ENCODE measurements at places on chromosomes 7 and 10.

DNA sequence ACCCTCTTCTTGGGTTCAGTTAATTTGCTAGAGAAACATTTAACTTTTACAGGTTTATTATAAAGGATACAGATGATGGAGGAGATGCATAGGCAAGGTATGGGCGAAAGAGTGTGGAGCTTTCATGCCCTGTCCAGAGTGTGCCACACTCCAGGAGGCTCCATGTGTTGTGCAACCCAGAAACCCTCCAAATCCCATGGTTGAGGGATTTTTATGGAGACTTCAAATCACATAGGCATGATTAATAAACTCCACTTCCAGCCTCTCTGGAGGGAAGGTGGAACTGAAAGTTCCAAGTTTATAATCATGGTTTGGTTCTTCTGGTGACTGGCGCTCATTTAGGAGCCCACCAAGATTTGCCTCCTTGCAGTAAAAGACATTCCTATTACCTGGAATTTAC, 159.9 kb downstream of the PHTF2 start:
- no peak for DNase-seq

- DNase-seq = no peak
Measured at GRCh38 chr7:120941064-120941463, 9.5 kb upstream of the ING3 start.

GRCh38 chr10:70343712-70344111, 38.7 kb downstream of the LRRC20 start:
- DNase-seq = no peak

DNA sequence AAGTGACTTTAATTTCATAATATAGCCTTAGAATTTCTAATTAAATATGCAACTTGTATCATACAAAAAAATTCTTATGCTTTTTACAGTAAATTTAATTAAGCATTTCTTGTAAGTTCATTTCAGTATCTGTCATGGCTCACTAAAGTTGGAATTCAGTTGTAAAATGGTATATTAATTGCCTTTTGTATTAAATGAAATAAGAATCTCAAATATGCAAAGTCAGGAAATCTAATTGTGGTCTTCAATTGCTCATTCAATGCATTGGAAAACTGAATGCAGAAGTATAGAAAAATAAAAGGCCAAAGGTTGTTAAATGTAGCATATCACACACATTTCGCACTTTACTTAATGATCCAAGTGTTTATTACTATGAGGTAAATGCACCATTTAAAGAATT, 189.5 kb downstream of the PHF14 start:
- no peak for DNase-seq

DNA sequence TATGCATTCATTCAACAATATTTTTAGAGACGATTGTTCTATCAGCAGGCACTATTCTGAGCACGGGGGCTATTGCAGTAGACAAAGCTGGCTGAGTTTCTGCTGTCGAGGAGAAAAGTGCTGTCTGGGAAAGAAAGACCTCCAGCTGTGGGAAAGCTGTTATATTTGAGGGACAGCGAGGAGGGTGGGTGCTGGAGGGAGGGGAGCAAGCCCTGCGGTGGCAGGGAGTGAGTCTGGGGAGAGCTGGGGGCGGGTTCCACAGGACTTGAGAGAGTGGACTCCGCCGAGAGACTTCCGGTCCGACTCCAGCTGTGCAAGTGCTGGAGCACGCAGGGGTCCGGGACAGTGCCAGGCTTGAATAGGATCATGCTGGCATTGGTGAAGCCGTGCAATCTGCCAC, 602.1 kb upstream of the FOXK1 start:
- no peak for DNase-seq

GRCh38 chr10:7243873-7244272, 167.0 kb downstream of the SFMBT2 start:
- DNase-seq = no peak

DNA sequence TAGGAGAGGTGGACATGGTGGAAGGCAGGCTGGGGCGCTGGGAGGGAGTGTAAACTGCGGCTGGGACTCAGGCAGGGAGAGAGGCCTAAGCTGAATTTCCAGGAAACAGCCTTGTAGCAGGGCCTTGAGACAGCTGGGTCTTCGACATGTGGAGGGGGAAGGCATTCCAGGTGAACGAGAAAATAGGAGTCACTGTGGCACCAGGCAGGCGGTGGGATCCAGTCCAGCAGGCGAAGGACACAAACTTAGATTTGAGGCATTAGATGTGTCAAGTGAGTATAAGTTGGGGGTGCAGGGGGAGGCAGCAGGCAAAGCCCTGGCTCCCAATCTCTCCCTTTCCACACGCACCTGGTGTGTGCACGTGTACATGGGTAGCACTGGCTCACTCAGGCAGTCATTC, 105.3 kb downstream of the PTPN20 start:
- DNase-seq = no peak

DNA sequence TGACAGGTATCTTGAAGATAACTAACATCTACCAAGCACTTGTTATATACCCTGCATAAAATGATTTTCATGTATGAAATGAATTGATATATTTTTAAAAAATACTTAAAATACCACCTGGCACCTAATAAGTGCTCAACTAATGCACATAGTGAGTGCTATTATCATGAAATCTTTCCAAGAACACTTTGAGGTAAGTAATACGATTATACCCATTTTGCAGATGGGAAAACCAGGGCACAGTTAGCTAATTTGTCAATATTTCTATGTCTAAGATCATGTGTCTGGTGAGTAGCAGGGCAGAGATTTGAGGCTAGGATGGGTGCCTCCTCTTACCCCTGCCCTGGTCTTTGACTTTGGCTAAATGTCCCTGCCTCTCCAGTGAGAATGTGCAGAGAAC, 6.1 kb downstream of the DMBT1 start:
- no peak for DNase-seq

- no peak for DNase-seq
Measured at GRCh38 chr7:27840313-27840712, 100.4 kb downstream of the TAX1BP1 start.

GRCh38 chr7:28570970-28571288, 158.6 kb downstream of the CREB5 start:
- no peak for DNase-seq

DNA sequence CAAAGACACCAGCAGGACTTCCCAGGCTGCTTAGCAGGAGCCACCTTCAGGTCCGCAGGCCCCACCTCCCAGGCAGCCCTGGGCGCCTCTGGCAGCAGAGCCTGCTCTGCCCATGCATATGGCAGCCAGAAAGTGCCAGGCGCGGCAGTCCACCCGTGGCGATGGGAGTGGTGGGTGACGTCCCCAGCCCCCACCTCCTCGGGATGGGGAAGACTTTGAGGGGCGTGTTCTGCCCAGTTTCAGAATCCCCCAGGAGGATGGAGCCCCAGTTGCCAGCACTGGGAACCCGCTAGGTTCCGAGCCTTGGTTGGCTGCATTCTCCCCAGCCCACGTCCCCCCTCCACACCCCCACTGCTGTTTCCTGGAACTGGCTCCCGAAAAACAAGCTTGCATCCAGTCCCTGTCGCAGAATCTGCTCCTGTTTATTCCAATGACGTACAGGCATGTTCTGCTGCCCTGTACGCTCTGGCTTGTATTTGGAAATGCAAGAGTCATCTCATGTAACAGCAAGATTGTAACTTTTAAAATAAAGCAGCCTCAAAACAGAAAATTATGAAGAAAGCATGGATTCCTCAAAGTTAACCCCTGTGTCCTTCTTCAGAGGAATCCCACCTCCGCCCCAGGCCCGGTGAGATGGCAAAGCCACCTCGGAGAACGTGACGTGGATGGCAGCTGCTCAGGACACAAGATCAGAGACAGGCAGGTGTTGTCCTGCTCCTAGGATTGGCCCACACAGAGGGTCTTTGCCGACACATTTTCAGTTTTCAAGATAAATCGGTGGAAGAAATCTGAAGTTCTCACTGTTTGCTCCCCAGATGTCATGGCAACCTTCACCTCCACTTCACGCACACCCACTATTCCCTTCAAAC, 87.8 kb upstream of the PPP2R2D start:
- no peak for DNase-seq

DNA sequence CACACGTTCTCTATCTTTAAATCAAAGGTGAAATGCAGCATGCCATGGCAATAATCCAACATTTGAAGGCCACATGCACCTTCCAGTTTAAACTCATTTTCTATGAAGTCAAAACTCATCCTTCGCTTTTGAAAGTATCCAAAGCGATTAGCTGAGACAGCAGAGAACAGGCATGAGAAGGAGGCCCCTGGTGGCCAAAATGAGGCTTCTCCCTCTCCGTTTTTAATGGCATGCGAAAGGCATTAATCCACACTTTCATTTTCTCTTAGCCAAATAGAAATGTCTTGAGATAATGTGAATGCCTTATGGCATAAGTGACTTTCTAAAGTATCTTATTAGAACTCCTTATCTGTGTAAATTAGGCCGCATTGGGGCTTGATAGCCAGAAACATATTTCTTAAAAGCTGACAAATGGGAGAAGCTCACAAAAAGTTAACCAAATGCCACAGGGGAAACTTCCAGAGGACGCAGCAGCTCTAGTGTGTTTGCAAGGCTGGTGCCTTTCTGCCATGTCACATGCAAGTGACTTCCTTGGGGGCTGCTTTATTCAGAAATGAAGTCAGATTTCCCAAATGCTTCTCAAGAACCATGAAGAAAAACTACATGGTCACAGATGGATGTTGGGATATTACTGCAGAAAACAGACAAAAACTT, 1189.6 kb downstream of the SORCS1 start:
- DNase-seq = no peak

GRCh38 chr10:7756360-7756992, 31.3 kb downstream of the KIN start:
- DNase-seq = no peak
